Ovary (tissue), 10 donors: ENCODE measurements at places on chromosomes 5 and 9.

- DNase-seq: no peak
These were observed 435.9 kb downstream of the DNAH5 start for GRCh38 chr5:13508559-13508958.

GRCh38 chr5:53262348-53262970 is 152.9 kb upstream of the MOCS2 start:
- DNase-seq: no peak

- no peak for DNase-seq
These were observed 152.3 kb downstream of the HSD17B3 start for GRCh38 chr9:96149533-96150280.

DNA sequence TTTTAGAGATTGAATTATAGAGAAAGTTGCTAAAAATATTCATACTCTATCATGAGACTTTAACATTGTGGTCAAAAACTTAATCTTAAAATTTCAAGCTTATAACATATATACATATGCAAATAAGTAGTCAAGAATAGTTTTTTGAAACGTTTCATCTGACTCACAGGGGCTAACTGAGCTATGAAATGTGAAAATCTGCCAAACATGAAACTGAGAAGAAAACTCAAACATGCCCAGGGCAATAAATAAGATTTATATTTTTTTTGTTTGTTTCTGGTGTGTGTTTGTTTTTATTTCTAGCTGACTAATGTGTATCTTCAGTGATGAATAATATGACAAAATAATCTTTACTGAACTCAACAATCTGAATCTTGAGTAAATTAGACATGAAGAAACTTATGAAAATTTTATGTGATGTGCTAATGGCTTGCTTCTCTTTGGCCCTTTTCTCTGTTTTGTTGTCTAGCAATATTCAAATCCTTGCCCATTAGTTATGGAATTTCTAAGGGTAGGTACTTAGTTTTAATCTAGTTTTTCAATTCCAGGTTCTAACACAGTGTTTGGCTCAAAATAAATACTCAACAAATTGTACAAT is 99.9 kb downstream of the FAM174A start:
- no peak for DNase-seq

- no peak for DNase-seq
These were observed 1728.3 kb upstream of the CDH9 start for GRCh38 chr5:28766565-28767158.

GRCh38 chr5:87233143-87233542 is 34.5 kb upstream of the RASA1 start:
- no peak for DNase-seq

GRCh38 chr9:129853614-129854013 is 18.4 kb downstream of the USP20 start:
- no peak for DNase-seq

DNA sequence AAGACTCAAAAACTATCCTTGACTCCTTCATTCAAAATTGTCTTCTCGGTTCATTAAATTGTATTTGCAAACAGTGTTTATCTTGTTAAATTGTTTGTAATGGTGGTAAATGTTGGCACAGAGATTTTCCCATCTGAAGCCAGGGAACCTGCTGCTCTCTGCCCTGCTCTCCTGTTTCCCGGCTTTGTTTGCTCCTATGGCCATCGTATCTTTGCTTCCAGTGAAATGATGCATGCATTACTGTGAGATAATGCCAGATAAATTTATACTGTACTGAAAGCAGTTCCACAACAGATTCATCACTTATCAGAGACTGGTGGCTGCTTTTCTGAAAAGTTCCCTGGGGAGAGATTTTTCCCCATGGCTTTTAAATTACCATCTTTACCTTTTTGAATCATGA is 81.4 kb downstream of the CD180 start:
- no peak for DNase-seq

GRCh38 chr9:121626012-121626411 is 25.4 kb upstream of the DAB2IP start:
- DNase-seq: no peak

GRCh38 chr5:32852535-32852934 is 141.4 kb downstream of the NPR3 start:
- DNase-seq: no peak

GRCh38 chr5:171714851-171715250 is 70.8 kb upstream of the SMIM23 start:
- DNase-seq: no peak

DNA sequence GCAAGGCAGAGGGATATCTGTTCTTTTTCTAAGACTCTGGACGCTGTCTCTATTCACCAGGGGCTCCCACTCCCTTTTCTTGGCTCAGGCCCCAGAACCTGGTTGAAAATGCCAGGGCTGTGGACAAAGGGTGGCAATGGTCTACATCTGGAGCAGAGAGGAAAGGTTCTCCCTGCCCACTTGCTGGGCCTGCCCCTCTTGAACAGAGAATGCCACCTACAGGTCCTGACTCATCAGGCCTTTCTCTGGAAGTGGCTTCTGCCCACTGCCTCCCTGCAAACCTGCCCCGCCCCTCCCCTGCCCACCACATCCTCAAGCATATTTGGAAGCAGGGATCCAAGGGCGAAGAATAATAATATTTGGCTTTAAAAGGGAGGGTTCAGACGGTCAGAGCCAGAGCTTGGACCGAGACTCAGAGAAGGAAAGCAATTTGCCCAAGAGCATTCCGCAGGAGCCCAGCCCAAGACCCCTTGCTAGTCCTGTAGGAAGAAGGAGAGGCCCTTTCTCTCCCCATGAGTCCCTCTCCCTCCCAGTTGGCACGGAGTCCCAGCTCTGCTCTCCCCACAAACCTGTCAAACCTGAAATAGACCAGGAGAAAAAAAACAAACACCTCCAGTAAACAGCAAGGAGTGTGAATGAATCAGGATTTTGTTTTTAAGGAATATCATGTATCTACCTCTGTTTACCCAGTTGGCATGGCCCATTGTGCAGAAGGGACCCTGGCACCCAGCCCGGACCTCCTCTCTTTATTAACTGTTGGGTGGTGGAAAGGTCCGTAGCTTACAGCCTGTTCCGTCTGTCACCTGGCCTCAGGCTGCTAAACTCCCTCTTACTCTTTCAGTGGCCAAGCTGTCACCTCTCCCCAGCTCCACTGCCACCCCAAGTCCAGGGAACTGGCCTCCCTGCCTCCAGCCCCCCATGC is 37.7 kb upstream of the STXBP1 start:
- DNase-seq: no peak

GRCh38 chr9:109857336-109857735 is 77.3 kb downstream of the PALM2AKAP2 start:
- no peak for DNase-seq

GRCh38 chr5:157160001-157160400 is 6.1 kb downstream of the GARIN3 start:
- DNase-seq: no peak

DNA sequence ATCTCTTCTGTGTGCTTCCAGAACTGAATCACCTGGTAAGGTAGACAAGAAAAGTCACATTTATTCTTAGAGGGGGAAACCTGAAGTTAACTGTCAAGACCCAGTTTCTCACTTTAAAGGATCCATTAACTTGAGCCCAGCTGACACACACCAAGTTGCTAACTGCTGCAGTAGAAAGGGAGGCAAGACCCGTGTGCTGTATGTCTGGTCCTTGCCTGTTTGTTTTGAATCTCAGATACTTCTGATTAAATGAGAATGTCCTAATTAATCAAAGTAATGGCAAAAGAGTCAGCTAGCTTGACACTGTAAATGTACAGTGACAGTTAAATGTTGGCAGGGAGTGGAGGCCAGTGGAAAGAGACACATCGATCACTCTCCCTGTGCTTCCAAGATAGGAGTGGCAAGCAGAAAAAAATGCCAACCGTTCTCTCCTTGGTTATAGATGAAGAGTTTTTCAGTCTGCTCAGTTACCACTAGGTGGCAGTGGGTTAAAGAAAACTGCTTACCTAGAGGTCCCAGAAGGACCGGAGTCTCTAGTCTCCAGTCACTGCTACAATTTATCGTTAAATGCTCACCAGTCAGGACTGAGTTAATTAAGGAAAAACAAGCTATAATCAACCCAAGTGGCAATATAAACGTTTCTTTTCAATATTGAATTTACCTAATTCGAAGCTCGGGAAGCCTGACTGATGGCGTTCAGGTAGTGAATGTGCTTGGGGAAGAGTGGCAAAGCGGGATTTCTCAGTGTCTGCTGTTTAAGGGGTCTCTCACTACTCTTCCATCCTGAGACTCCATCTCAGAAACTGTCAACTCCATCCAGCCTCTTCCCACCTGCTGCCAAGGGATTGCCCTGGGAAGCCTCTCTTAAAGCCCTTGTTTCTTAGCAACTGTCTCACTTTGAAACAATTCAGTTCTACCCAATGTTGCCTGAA is 18.4 kb downstream of the LSM11 start:
- DNase-seq: no peak

DNA sequence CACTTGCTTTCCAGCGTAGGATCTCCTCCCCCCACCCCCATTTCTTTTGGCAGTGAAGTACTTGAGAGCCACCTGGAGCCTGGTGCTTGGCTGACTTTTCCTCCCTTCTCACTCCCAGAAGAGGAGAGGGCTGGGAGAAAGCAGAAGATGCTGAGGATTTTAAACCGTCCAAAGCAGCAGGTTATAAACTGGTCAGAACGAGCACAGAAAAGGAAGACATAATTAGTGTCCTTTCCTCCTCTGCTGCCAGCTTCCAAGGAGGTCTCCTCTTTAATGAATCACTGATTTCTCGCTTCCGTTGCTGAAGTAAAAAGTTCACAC is 563 bp upstream of the FGF10 start:
- DNase-seq: no peak

DNA sequence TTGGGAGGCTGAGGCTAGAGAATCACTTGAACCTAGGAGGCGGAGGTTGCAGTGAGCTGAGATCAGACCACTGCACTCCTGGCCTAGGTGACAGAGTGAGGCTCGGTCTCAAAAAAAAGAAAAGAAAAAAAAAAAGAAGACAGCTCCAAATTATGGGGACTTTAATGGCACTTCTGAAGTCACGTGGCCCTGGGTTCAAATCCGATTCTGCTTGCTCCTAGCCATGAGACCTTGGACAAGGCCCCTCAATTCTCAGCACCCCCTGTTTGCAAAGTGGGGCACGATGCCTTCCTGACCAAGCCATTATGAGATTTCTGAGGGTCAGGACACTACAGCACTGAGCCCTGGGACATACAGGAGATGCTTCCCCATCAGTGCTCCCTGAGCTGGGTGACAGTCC is 1.1 kb upstream of the ENG start:
- DNase-seq: no peak

- DNase-seq: no peak
These were observed 89.3 kb upstream of the IL12B start for GRCh38 chr5:159419576-159419975.

DNA sequence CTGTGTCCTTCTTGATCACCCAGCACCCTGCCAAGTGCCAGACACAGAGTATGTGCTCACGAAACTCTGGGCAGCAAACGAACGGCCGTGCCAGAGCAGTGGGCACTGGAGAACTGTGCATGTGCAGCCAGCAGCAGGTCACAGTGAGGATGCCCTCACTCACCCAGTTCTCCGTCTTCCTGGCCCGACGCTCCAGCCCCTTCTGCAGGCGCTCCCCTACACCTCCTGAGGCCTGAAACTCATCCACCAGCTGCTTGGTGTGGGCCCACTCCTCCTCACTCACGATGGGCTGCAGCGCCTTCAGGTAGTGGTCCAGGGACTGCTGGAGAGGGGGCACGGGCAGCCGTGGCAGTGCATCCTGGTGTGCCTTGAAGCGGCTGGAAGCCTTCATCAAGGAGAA is 2.9 kb downstream of the CRAT start:
- DNase-seq: no peak

DNA sequence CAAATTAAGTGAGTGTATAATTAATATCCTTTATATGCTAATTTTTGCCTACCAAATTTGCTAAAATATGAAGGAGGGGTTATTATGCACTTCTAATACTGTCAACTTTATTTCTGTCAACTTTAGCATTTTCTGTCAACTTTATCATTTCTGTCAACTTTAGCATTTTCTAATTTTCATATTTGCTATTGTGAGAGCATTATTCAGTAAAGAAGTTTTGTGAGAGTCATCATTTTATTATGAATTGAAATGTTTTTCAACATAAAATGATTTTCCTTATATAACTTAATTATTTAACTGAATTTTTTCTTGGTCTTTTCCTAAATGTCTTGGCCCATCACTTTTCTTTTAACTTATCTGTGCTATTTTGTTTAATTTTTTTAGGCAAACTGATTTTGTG is 58.2 kb downstream of the FBXO4 start:
- no peak for DNase-seq

GRCh38 chr5:174231956-174232487 is 186.5 kb downstream of the NSG2 start:
- DNase-seq: no peak

DNA sequence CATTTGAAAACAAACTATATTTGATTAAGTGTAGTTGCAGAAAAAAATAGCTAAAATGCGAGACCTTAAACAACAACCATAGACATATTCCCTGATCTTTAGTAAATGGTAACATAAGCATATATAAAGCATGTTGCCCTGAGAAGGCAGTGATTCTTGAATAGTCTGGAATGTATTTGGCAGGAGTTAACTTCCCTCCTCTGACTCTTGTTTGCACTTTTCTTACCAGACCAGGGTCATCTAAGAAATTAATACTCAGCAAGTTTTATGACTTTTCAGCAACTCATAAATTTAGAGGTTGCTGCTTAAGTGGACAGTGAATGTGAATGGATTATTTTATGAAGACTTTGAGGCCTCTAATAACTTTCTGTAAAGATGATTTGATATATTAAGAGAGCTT is 55.3 kb upstream of the NUDT12 start:
- no peak for DNase-seq

DNA sequence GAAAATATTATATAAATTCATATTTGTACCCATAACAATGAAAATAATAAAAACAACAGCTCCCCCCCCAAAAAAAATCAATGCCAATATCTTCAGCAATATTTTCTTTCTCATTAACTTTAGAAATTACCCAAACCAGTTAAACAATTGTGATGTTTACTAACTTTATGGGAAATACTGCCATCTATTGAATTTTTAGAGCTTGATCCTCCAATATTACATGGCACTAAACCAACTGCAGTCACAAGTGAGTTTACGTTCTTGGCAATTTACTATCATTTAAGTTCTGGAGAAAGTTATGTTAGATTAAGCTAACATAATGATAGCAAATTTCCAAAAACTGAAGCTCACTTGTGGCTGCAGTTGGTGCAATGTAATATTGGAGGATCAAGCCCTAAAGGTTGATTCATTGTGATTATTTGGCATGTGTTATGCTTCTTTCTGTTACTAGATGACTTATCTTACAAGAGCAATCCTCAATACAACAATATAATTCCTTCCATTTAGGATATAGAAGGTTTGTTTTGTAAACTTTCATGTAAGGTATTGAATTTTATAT is 379.5 kb downstream of the CDH18 start:
- no peak for DNase-seq

GRCh38 chr5:172830876-172831662 is 3.0 kb upstream of the ERGIC1 start:
- no peak for DNase-seq

DNA sequence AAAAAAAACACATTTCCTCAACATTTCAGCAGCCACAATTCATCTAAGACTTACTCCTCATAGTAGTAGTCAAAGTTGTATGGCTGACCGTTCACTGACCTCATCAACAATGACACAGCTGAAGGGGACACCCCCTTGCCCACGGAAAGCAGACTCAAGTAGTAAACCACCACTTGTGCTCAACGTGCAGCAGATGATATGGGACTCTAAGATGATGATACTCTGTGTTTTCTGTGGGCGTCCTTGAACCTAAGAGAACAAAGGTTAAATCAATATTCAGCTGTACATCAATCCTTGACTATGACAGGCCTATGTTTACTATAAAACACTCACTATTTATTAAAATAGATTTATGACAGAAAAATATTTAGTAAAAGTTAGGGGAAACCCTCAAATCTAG is 71.6 kb downstream of the SETX start:
- no peak for DNase-seq

- no peak for DNase-seq
These were observed 66.5 kb upstream of the MAST4 start for GRCh38 chr5:66529704-66530103.
